ENCODE measurements at places on chromosomes 6 and 20.

- no peak for DNase-seq
Observed at GRCh38 chr6:69232911-69233448, 563.8 kb downstream of the LMBRD1 start.

DNA sequence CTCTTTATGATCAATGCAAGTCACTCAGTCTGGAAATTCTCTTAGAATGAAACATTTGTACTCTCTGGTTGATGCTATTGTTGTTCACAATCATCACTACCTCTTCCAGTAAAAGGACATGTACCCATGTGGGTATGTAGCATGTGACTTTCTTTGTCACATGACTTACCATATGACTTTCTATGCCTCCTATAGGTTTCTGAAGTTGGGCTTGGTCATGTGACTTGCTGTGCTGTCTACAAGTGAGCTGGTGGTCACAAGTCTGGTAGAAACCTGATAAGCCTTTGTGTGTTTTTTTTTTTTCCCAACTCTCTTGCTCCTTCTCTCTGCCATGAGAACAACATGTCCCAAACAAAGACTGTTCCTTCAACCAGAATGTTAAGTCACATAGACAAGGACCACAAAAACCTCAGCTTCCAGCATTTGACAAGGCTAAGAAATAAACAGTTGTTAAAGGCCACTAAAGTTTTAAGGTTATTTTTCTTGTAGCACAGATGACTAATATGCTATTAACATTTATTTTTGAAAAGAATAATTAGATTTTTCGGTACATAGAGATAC lies 379.2 kb upstream of the SLC35B3 start:
- DNase-seq = no peak

GRCh38 chr20:25489221-25489871 lies 81.9 kb downstream of the GINS1 start:
- no peak for DNase-seq

- no peak for DNase-seq
Observed at GRCh38 chr20:5070570-5070969, 49.2 kb downstream of the PCNA start.

- no peak for DNase-seq
Observed at GRCh38 chr6:147400968-147401367, 107.5 kb upstream of the SAMD5 start.

DNA sequence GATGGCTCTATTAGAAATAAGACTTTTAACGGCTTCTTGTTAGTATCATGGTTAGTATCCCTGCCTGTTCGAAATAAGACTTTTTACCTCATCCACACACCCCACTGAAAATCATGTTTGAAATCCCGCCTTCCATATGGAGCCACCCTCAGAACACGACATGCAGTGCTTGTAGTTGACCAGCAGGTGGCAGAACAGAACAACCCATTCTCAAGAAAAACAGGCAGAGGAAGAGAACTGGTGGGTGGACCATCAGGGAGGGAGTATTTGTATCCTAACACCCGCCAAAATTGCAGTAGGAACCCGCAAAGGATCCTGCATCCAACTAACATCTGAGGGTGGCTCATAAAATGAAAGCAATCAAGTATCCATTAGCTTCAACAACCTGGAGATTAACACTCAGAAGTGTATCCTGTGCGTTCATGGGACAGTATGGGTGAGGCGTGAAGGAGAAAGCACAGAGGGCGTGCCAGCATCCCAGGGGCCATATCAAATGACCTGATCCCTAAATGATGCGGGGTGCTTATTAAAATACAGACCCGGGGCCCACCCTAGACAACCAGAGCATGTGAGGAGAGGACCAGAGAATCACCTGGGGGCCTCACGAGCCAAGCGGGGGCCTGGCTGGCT lies 89.6 kb upstream of the NHSL1 start:
- peak; percentile 63 for DNase-seq

GRCh38 chr6:81997090-81997926 lies 244.8 kb upstream of the TENT5A start:
- no peak for DNase-seq

DNA sequence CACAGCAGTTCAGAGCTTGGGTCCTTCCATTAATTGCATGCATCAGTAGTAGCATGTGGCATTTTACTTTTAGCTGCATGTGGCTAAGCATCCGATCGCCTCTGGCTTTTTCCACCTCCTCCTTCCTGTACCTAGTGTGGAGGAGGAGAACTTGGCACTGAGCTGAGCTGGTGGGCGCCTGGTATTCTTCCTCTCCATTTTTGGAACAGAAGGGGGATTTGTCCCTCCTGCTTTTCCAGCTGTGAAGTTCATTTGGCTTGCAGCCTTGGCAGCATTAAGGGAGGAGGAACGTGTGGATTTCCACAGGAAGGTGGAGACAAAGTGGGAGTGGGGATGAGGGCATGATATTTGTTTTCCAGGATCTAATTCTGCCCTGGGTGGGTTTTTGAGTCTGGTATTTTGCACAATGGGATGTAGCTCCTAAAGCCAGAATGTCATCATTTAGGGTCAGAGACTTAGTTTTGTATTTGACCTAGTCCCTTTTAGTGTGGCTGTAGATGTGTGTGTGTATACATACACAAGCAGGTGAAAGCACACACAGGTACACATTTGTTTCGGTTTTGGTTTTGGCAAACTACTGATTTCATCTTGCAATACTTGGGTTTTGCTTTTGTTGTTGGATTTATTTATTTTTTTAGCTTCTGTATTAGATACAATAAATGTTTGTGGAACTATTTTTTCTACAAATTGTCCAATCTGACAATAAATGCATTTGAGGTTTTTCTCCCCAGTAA lies 90.0 kb downstream of the SASH1 start:
- no peak for DNase-seq

DNA sequence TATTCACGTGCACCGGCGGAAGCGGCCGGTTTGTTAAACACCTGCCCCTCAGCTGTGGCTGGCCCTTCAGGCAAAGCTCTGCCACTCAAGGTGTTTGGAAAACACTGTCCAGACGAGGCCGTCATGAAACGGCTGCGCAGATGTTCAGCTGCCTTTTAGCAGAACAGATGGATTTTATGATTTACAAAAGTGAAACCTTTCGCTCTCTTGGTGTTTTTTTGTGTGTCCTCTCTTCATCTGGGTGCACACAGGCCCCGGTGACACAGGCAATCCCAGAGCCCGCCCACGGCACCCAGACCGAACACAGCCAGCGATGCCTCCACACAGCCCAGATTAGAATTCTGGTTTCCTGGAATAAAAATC lies 397.0 kb downstream of the SMOC2 start:
- DNase-seq = no peak

DNA sequence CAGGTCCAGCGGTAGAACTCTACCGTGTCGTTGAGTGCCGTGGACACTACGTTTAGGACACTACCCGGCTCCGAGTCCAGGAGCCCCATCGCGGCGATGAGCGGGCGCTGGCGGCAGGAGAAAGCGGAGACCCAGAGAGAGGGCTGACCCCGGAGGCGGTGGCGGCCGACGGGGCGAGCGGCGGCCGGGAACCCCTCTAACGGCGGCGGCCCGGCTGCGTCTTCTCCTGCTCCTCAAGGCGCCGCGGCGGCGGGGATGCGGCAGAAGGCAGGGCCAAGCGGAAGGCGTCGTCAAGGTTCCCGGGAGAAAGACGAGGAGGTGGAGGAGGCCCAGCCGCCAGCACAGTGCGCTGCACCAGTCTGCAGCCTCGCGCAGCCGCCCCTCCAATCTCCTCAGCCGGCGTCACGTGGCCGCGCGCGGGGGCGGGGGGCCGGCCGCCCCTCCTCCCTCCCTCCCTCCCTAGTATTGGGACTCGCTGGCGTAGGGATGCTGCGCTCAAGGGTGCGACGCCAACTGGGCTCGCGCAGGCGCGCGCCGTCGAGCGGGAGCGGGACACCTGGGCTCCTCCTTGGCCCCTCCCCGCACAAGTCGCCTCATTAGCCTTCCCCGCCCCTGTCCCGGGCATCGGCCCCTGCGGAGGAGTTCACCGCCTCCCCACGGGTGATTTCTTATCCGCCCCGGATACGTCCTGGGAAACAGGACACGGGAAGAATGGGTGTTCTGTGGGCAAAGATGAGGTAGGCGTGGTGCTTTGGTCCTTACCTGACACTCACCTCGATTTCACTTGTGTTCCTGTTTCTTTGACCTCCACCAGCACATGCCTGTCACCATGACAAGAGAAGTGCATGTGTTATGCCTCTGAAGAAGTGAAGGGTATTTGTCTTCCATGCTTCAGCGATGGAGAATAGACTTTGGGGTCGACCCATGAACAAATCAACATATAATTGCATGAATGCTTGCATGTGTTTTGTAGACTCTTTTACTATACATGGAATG lies at the start of gene ELOVL4:
TSS of gene ELOVL4 (minus strand) at position 363 of the 996 bp plus-strand sequence. CDS start at position 89, 274 bp downstream.
- peak; percentile 68 for DNase-seq

DNA sequence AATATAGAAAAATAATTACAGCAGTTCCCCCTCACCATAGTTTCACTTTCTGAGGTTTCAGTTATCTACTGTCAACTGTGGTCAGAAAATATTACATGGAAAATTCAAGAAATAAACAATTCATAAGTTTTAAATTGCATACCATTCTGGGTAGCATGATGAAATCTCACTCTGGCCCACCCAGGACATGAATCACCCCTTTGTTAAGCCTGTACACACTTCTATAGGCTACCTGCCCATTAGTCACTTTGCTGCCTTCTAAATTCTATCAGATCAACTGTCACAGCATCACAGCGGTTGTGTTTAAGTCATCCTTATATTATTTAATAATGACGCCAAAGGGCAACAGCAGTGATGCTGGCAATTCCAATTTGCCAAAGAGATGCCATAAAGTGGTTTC lies 140.3 kb upstream of the RUNX2 start:
- no peak for DNase-seq

DNA sequence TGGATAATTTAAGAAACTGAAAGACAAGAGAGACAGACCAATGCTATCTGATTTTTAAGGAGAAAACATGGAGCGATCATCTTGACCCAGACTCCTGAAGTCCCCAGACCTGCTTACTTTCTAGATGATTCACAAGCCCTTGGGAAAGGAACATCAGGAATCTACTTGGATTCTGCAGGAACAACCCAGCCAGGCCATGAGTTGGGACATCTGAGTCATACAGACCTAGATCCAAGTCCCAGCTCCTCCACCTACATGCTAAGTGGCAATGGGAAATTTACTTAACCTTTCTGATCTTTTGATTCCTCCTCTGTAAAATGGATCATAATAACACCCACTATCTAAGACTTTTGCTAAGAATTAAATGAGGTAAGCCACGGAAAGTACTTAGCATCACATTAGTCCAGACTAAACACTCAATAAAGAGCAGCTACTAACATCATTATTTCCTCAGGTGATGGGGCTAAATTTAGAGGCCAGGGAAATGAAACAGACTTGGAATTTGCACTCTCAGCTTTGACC lies 61.0 kb upstream of the MAFB start:
- no peak for DNase-seq

- no peak for DNase-seq
Observed at GRCh38 chr6:161434921-161435747, 161.3 kb upstream of the AGPAT4 start.

- DNase-seq = no peak
Observed at GRCh38 chr6:35230950-35231349, 17.2 kb downstream of the SCUBE3 start.

- no peak for DNase-seq
Observed at GRCh38 chr20:25278636-25279361, 30.9 kb downstream of the PYGB start.

DNA sequence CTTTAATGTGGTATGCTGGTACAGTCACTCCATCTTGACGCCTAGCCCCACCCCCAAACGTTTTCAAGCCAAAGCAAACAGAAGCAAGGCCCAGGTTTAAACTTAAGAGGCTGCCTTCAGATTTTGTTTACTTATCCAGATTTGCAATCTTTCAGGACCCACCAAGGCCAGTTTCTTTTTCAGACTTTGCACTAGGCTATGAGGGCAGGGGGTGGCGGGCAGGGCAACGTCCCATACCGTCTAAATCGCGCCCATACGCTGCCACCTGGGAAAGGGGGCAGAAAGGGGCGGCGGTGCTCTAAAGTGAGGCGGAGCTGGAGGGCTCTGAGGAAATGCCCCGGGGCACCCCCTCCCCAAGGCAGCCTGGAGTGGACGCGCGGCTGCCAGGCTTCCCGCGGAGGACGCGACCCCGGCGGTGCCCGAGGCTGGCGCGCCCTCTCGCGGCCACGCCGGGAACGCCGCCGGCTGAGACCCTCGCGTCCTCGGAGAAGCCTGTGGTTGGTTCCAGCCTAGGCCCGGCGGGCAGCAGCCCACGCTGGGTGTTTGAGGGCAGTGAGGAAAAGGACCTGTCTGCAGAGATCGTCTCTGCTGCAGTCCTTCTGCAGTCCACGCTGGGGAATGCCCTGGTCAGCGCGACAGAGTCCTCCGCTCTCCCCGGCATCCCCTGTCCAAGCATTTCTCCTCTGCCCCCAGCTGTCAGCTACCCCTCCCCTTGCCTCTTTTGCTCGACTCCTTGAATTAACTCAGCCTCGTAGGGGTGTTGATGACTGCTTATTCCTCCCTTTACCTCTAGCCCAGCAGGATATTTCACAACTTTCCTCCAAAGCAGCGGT lies 129.2 kb upstream of the PRND start:
- DNase-seq = no peak

DNA sequence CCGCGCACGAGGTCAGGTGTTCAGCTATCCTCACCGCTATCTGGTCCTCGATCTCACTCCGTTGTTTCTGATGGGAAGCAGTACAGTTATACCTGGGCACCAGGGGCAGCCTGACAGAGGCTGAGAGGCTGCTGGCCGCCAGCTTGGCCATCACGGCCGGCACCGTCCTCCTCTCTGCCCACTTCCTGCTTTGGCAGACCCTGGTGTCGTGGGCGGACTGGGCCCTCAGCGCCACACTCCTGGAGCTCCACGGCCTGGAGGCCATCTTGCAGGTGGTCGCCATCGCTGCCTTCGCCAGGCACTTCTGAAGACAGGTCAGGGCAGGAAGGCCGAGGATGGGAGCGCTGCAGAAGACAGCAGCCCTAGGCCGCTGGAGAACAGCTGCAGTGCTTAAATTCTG lies 35.2 kb downstream of the NHSL1 start:
- no peak for DNase-seq

GRCh38 chr6:41373919-41374617 lies 38.7 kb downstream of the NCR2 start:
- DNase-seq = no peak

GRCh38 chr6:170207586-170208181 lies 83.2 kb downstream of the DLL1 start:
- DNase-seq = no peak

DNA sequence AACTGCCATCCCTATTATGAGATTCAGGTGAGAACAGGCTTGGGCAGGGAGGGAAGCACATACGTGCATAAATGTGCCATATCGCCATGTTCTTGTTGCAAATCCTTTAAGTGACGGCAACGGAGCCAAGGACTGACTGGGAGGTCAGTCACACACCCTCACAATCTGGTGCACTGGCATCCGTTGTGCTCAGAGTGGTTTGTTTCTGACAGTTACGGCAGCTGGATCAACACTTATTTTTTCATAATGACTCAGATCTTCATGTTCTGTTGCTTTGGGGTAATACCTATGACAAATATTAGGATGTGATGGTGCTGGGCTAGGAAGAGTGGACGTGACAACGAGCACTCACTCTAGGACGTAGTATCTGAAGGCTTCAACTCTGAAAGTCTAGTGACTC lies 56.2 kb upstream of the PREP start:
- peak; percentile 63 for DNase-seq

DNA sequence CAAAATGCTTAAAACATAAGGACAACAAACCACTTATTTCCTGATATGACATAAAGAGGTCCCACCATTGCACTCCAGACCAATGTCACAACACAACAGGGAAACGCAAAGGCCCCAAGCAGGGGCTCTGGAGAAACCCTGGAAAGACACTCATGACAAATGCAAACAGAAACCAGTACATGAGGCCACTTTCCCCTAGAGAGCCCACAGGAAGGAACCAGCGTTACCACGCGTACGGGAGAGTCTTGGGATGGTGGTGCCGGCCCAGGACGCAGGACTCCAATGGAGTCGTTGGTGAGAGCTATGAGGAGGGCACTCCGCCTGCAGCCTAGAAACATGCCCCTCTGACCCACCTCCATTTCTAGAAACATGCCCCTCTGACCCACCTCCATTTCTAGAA lies 20.2 kb downstream of the GMEB2 start:
- DNase-seq = no peak
